ENCODE measurements at places on chromosomes 5 and 9.

DNA sequence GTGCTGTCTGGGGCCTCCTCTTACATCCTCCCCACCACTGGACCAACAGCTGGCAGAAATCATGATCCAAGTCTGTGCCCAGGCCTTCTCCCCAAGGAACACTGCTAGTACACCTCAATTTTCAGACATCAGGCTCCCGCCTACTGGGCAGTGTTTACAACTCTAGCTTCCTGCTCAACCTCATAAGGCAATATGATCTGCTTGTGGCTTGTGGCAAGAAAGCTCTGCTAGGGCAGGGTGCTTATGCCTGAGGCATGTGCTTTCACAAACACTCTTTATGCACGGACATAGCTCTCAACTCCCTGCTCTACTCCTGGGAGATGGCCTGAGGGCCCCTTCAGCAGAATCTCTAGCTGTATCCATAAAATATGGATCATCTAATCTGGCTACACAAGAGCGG is 32.5 kb downstream of the SH3TC2 start:
- peak; percentile 24 for DNase-seq

- DNase-seq: no peak
Measured at GRCh38 chr5:146428658-146429057, 18.5 kb upstream of the TCERG1 start.

DNA sequence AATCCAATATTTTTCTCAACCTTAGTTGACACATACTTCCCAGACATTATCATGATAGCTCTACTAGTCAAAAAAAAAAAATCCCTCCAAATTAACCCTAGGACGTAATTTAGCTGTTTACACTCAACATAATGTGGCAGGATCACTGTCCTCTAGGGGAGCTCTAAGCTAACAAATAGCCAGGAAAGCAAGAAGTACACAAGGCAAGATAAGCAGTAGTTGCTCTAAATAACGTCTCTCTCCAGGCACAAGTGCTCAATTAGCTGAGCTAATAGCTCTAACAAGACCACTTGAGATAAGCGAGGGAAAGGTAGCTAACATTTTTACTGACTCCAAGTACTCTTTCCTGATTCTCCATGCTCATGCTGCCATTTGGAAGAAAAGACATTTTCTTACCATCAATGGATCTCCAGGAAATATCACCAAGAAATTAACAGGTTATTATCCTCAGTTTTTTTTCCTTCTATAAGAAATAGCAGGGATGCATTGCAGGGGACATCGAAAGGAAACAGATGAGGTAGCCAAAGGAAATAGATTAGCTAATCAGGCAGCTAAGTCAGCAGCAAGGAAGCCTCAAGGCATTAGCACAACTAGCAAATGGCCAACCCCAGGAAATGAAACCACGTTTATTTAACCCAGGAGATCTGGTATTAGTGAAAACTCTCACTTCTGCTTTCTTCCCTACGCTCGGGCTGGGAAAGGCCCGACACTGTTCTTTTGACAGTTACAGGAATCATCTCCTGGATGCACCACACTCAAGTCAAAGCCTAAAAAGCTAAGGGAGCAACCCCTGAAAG is 614.1 kb downstream of the PTPRD start:
- no peak for DNase-seq

GRCh38 chr5:119287547-119288111 is 68.2 kb upstream of the TNFAIP8 start:
- DNase-seq: peak; percentile 64

- peak; percentile 95 for DNase-seq
Measured at GRCh38 chr9:75890472-75891276, at the start of gene PCSK5. TSS of gene PCSK5 (plus strand) at chr9:75890673. CDS start at chr9:75891182, 509 bp downstream.

GRCh38 chr5:139124774-139125520 is 73.2 kb downstream of the SIL1 start:
- no peak for DNase-seq

GRCh38 chr5:169547508-169547907 is 36.1 kb upstream of the SPDL1 start:
- peak; percentile 6 for DNase-seq
